Lower lobe of right lung (tissue), 2 donors: ENCODE measurements at places on chromosomes 3 and 15. TPM values are rescaled to one million over a fixed set of nuclear protein-coding genes. Genes with fewer than 3 reads are reported as not detected.

Gene PGBD4
- total RNA-seq, result 1.5 TPM

Gene SLC12A8
- 9.1 TPM for total RNA-seq

Gene CDHR4
- 9.6 TPM for total RNA-seq

Gene SAMMSON
- not detected for total RNA-seq

Gene PPM1M
- total RNA-seq, result 53.4 TPM

Gene DGKG
- total RNA-seq, result 5.7 TPM

DNA sequence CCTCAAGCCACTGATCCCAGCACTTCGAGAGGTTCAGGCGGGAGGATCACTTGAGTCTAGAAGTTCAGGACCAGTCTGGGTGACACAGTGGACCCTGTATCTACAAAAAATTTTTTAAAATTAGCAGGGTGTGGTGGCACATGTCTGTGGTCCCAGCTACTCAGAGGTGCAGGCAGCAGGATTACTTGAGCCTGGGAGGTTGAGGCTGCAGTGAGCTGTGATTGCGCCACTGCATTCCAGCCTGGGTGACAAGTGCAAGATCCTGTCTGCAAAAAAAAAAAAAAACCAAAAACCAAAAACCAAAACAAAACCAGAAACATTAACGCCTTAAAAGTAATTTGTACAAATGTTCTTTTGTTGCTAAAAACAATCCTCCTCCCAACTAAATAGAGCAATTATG is 27.9 kb upstream of the SLC12A8 start:
- H3K27ac ChIP-seq, result no peak overlapping the region
- no peaks in the 10 kb centered on the region for H3K27me3 ChIP-seq
- no peaks in the 10 kb centered on the region for H3K36me3 ChIP-seq
- peak; percentile 66 for DNase-seq

- no peak overlapping the region for H3K4me3 ChIP-seq
- H3K4me1 ChIP-seq, result no peaks in the 10 kb centered on the region
- no peak overlapping the region for H3K27ac ChIP-seq
- no peak for DNase-seq
- no peaks in the 10 kb centered on the region for H3K27me3 ChIP-seq
- H3K36me3 ChIP-seq, result no peaks in the 10 kb centered on the region
These were observed 63.9 kb downstream of the FBLN2 start for GRCh38 chr3:13612829-13613228.

DNA sequence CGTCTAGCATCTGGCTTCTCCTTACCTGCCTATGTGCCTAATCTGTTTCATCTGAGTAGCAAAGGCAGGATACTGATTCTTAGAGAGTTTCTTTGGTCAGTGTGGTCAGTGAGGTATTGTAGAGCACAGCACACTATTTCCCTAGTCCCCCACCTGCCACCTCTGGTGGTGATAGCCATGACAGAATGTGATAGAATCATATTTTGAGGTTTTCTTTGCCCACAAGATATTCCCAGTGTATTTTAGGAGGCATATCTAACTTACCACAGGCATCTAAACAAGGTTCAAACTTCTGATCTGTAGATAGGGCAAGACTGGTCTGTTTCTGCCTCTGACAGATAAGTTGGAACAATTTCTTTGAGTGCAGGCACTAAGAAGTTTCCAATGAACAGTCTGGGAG is 188.0 kb downstream of the SOX2 start:
- no peaks in the 10 kb centered on the region for H3K4me1 ChIP-seq
- H3K4me3 ChIP-seq, result no peak overlapping the region
- H3K36me3 ChIP-seq, result no peaks in the 10 kb centered on the region
- H3K27ac ChIP-seq, result no peak overlapping the region
- H3K27me3 ChIP-seq, result no peaks in the 10 kb centered on the region
- DNase-seq, result no peak

DNA sequence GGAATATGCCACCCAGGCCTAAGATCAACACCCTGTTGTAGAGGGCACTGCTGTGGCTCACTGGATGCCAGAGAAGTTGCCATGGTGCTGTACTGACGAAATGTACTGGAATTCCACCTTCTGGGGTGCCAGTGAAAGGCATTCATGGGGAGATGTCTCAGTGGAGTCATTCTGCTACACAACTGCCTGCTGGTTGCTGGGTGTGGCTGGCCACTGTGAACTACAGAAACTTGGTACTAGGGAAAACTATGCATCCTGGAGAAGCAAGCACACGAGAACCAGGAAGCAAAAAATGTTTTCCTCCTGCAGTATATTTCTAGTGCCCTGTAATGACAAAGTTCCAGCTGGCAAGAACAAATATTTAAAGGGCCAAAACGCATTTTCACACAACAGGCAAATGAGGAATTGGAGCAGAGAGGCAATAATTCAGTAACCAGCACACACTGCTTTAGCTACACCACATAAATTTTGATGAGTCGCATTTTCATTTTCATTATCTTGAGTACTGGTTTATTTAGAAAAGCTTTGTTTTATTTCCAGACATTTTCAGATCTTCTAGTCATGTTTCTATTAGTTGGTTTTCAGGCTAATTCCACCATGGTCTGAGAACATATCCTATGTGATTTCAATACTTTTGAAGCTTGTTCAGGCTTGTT is 18.3 kb upstream of the RFX7 start:
- no peaks in the 10 kb centered on the region for H3K4me1 ChIP-seq
- no peak overlapping the region for H3K4me3 ChIP-seq
- H3K27ac ChIP-seq, result no peak overlapping the region

- H3K27me3 ChIP-seq, result no peaks in the 10 kb centered on the region
- no peak for DNase-seq
- peaks cover 87% of the 10 kb centered on the region for H3K36me3 ChIP-seq
- H3K4me3 ChIP-seq, result no peak overlapping the region
These were observed 93.1 kb upstream of the RPL32 start for GRCh38 chr3:12934431-12934830.

GRCh38 chr3:72240531-72240930 is 455.6 kb upstream of the PROK2 start:
- no peak overlapping the region for H3K4me3 ChIP-seq
- H3K27me3 ChIP-seq, result no peaks in the 10 kb centered on the region
- H3K36me3 ChIP-seq, result no peaks in the 10 kb centered on the region
- no peak overlapping the region for H3K27ac ChIP-seq
- DNase-seq, result no peak

GRCh38 chr15:78212546-78213424 is 21.6 kb downstream of the ACSBG1 start:
- H3K27me3 ChIP-seq, result peaks cover 6% of the 10 kb centered on the region
- H3K36me3 ChIP-seq, result no peaks in the 10 kb centered on the region
- H3K4me3 ChIP-seq, result no peak overlapping the region
- no peak overlapping the region for H3K27ac ChIP-seq

DNA sequence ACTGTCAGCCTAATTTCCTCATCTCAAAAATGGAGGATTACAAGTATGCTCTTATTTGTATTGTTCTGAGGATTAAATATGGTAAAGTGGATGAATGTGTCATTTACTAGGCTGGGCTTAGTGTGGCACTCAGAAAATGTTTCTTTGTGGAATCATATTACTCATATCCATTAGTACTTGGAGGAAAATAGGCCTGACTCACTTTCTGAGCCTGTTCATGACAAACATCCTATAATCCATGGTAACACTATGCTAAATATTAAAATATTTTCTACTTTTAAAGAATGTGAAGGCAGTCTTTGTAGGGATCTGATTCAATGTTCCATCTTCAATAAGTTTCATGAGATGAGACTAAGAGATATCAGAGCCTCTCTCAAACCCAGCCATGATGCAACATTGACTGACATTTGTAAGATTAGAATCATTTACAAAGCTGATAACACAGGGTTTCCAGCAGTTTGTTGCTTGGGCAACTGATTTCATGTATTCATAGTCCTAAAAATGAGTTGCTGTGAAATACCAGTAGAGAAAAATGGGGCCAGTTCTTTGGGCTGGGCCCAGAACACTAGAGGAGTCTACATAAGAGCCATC is 1048.5 kb downstream of the NTRK3 start:
- no peaks in the 10 kb centered on the region for H3K4me1 ChIP-seq
- H3K27me3 ChIP-seq, result no peaks in the 10 kb centered on the region
- no peak overlapping the region for H3K27ac ChIP-seq
- H3K4me3 ChIP-seq, result no peak overlapping the region
- DNase-seq, result no peak
- H3K36me3 ChIP-seq, result no peaks in the 10 kb centered on the region

DNA sequence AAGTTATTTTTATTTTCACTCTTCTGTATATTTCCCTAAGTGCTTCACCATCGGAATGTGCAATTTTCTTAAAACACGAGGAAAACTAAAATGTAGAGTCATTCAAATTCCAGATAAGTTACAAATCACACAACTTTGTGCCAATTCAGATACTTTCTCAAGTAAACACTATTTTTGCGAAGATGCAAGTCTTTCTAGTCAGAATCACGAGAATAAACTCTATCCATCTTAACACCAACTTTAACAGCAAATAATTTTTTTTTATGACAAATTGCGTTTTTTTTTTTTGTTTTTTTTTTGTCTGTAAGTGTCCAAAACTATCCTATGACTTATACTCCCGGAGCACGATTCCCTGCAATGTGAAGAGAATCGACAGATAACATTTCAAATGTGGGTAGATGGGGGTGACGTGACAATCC is 1.3 kb downstream of the STAG1 start:
- no peaks in the 10 kb centered on the region for H3K36me3 ChIP-seq
- no peaks in the 10 kb centered on the region for H3K27me3 ChIP-seq
- DNase-seq, result no peak
- peak overlapping the region; percentile 71 for H3K4me3 ChIP-seq
- peak overlapping the region; percentile 96 for H3K27ac ChIP-seq

- H3K4me1 ChIP-seq, result peaks cover 4% of the 10 kb centered on the region
- H3K36me3 ChIP-seq, result peaks cover 79% of the 10 kb centered on the region
- H3K27ac ChIP-seq, result no peak overlapping the region
- H3K27me3 ChIP-seq, result no peaks in the 10 kb centered on the region
- H3K4me3 ChIP-seq, result no peak overlapping the region
These were observed 9.1 kb downstream of the FES start for GRCh38 chr15:90893175-90894090.

- no peak for DNase-seq
- H3K4me3 ChIP-seq, result no peak overlapping the region
These were observed 8.0 kb downstream of the ESYT3 start for GRCh38 chr3:138442433-138442832.

DNA sequence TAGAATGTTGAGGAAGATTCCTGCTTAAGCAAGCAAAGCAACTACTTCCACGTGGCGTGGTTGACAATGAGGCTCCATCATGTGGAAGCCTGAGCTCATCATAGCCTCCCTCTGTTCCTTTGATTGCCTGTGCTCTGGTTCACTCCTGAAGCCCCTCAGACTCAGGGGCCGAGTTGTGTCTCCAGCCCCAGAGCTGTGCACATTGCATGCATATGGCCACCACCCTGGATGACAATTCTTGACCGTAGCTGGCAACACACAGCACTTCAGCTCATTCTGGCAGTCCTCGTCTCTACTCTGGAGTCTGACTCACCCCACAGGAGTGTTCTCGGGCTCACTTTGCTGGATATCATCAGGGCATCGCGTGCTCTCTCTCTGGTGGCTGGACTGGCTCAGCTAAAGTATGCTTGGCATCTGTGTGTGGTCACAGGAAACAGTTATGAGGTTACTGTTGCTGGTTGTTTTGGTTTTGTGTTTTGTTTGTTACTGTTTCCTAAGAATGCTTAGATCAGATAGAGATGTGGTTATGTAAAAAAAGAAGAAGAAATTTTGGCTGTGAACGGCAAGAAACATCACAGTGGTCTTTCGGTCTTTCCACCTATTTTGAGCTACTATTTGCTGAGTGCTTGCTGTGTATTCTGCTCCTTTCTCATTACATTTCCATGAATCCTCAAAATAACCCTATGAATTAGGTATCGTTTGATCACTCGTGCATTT is 41.6 kb upstream of the MRPS22 start:
- no peak overlapping the region for H3K4me3 ChIP-seq
- H3K4me1 ChIP-seq, result no peaks in the 10 kb centered on the region
- no peaks in the 10 kb centered on the region for H3K27me3 ChIP-seq
- no peak overlapping the region for H3K27ac ChIP-seq

DNA sequence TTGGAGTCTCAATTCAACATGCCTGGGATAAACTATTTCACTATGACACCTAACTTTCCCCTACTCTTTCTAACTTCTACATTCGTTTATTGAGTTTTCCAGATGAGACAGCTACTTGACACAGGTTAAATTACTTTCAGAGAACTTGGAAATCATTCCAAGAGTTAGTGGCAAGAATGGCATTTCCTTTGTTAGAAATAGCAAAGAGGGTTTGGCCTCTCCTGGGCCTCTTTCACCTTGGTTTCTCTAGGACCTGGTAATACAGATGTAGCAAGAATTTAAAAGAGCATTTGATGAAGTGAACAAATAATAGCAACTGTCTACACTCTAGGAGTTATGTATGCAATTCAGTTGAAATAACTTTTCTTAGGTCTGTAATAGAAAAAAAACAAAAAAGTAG is 748.9 kb downstream of the MECOM start:
- H3K27ac ChIP-seq, result no peak overlapping the region
- H3K27me3 ChIP-seq, result no peaks in the 10 kb centered on the region
- no peak for DNase-seq
- H3K4me3 ChIP-seq, result no peak overlapping the region
- no peaks in the 10 kb centered on the region for H3K36me3 ChIP-seq
